ENCODE measurements at places on chromosomes 7 and 10.

DNA sequence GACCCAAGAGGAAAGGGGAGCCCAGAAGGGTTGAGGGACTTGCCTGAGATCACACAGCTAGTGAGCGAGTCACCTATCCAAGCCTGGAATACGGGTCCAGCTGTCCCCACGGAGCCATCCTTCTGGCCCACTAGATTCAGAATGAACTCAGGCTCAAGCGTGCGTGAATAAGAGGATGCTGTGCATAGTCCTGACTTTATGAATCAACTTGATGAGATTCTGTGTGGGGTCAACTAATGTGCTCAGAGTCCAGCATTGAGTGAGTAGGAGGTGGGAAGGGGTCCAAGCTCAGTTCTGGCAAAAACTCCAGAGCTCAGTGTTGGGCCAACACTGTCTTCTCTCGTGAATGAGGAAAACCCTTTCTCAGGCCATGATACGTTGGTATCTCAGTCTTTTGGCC is 41.4 kb downstream of the CAMK1D start:
- DNase-seq, result no peak

GRCh38 chr10:25974897-25975459 is 40.9 kb downstream of the MYO3A start:
- no peak for DNase-seq

- no peak for DNase-seq
These were observed 157.7 kb upstream of the PRR15 start for GRCh38 chr7:29405891-29406290.

- no peak for DNase-seq
These were observed 179.9 kb downstream of the DNAJC1 start for GRCh38 chr10:21823617-21824016.

DNA sequence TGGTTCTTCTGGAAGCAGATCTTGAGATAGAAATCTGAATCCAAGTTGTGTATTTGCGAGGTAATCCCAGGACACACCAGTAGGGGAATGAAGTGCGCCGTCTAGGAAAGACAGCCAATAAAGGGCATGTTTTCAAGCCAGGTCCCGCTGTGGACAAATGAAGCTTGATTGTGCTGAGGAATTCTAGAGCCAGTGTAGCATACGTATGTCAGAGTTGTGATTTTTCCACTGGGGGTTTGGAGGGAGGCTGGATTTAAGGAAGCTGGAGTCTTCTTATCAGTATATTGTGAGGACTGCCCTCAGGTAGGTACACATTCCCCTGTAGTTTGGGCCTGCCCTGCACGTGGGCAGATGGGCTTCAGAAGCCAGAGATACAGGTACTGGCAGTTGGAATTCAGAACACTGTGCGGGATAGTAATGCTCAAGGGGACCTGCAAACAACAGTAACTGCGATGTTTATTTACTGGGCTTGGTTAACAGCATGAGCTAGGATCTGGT is 50.9 kb downstream of the GALNT11 start:
- DNase-seq, result no peak

DNA sequence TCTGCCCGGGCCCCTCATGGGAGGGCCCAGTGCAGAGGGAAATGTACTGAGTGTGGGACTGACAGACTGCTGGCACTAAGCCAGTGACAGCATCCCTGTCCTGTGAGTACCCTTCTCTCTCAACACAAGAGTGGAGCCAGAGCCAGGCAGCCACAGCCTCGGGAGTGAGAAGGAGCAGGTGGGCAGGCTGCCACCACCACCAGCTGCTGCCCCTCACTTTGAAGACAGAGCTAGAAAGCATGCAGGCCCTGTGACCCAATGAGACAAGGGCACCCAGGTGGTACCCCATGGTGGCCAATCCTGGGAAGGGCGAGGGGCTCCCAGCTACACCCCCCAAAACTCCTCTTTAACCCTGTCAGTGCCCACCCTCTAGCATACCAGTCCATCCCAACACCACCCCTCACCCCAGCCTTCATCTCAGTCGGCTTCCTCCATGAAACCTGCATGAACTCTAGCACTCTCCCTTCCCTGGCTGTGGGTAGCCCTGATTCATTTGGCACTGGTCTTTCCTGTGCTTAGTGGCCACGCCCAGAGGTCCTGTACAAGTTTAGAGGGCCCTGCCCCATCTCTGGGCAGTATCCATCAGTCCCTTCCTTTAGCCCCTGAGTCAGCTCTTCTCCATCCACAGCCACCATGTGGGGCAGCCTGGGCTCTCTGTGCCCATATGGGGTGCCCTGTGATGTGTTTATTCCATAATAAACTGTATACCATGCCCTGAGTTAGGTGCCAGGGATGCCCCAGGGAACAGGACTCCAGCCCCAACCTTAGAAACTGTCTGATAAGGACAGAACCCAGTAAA is 207.0 kb upstream of the ZMIZ1 start:
- no peak for DNase-seq

DNA sequence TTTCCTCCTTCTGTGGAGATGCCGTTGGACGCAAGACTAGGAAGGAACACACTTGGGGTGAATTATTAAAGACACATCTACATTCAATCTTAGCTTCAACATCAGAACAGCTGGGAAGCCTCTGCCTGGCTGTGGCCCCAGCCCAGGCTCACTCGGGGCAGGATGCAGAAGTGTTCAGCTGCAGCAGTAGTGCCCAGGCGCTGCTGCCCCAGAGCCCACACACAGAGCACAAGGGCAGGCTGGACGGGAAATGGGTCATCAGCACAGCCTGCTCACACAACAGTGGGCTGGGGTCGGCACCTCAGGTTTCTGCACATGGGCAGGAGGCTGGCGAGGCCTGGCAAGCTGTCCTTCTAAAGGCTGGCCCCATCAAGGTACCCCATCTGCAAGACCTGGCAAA is 42.5 kb downstream of the NOD1 start:
- DNase-seq, result no peak

DNA sequence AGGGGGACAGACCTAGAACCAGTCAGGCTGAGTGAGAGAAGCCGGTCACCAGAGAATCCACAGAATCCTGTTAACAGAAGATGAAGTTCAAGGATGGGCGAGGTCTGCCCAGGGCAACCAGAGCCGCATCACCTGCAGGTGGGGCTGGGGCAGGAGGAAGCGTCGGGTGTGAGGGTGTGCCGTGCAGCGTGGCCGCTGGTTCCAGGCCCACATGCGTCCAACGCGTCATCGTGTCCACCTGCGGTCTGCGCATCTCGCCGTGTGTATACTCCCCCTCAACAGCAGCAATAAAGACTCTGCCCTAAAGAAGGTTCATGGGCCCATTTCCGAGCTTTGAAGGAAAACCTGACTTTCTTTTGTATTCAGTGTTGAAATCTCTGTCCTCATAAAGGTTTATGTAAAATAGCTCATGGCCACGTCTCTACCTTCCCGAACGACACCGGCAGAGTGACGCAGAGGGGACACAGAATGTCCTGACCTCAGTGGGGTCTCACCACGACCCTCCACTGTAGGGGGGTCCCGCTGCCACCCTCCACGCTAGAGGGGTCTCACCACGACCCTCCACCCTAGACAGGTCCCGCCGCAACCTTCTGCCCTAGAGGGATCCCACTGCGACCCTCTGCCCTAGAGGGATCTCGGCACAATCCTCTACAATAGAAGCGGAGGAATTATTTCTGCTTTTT is 446.9 kb downstream of the PTPRN2 start:
- DNase-seq, result no peak

Data from amniotic stem cell (primary cell).